ENCODE measurements at places on chromosomes 11 and 22.

DNA sequence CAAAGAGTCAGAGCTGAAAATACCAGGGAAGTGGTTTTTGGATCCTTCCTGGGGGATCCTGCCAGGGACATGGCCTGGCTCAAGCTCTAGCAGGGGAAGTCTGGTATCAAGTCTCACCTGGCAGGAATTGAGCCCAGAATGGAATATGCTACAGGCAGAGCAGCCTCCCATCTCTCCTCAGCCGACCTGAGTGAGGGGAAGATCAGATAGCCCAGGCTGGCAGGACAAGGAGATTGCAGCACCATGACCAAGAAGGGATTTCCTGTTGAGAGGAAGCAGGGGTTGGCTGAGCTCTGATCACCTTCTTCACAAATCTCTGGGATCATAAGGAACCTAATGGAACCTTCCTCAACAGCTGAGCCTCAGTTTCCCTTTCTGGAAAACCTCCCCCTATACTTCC is 13.0 kb downstream of the OAF start:
- DNase-seq = no peak

GRCh38 chr11:130979386-130979972 is 63.2 kb upstream of the SNX19 start:
- no peak for DNase-seq

- DNase-seq = no peak
Observed at GRCh38 chr11:130476200-130476921, 27.9 kb downstream of the ADAMTS15 start.

GRCh38 chr11:117830674-117831351 is 6.3 kb upstream of the FXYD2 start:
- no peak for DNase-seq

DNA sequence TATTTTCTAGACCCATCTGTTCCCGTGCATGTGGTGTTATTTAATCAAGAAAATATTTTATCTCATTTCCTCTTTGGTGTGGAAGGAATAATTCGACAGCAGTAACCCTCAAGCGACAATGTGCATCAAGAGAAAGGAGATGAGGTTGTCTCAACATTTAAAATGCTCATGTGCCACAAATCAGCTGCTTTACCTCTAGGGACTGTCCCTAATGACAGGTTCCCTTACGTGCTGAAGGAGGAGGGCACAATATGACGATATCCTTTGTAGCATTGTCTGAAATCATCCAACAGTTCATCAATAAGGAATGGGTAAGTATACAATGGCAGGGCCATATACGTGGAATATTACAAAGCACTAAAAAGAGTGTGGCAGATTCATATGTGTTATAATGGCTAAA is 7.0 kb upstream of the SYN3 start:
- no peak for DNase-seq

- no peak for DNase-seq
Observed at GRCh38 chr11:10303558-10304363, 1.1 kb upstream of the ADM start.
